Activated T-cell treated with anti-CD3 and anti-CD28 coated beads for 1 hour (primary cell): ENCODE measurements at places on chromosomes 7 and 10.

DNA sequence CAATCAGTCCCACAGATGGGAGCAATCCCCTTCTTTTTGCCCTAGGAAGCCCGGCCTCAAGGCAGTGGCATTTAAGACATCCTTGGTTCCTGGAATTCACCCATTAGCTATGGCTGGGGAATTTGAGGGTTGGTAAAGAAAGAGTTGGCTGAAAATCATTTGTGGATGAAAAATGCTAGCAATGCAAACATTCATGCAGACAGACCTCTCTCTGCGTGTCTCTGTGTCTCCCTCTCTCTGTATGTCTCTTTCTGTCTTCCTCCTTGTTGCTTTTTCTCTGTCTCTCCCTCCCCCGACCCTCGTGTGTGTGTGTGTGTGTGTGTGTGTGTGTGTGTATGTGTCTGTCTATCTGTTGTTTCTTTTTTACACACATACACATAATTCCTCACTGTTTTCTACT is 19.4 kb downstream of the LDB3 start:
- no peak for DNase-seq

- DNase-seq: no peak
These were observed 673.6 kb downstream of the IPMK start for GRCh38 chr10:57593983-57594573.

- DNase-seq: no peak
These were observed 5.9 kb downstream of the TAF3 start for GRCh38 chr10:7824251-7824650.

DNA sequence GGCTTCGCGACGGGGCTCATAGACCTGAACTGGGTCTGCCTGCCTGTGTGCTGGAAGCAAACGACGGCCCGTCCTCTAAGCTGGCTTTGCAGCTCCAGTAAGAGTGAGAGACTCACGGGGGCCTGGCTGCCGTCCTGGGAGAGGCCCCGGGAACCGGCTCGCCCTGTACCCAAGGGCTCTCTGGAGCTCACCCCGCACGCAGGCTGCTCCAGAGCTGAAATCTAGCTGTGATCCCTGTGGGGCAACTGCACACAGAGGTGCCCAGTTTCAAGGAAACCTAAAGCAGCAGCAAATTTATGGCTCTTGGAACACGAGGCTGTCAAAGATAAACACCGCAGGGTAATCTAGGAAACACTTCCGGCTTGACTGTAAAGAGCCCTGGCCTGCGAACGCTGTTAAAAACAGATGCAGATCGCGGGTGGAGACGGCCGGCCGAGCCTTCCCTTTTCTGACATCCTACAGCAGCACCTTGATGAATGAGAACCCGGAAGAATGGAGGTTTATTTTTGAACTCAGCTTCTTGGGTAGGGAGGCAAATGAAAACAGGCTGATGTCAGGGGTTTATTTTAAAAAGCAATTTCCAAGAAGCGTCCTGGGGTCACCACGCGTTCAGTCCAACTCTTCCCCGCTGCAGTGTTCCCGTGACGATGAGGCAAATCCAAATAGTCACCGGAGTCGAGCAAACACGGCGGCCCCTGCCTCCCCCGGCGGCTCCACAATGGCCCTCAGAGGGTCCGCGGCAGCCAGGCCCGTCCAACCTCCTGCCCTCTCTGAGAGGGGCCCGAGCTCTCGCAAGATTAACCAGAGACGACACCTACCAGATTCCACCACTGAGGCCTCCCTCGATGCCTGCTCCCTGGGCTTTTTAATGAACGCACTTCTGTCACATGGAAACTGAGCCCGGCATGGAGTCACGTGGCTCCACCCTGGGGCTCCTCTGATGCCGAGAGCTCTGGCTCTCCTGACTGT is 29.6 kb downstream of the AMZ1 start:
- no peak for DNase-seq

- no peak for DNase-seq
These were observed 363.1 kb downstream of the GATA3 start for GRCh38 chr10:8417631-8418030.

- DNase-seq: no peak
These were observed 6.9 kb downstream of the CDHR1 start for GRCh38 chr10:84201244-84201606.

GRCh38 chr7:100353685-100354330 is 4.1 kb upstream of the PILRB start:
- no peak for DNase-seq

- no peak for DNase-seq
These were observed 6.5 kb downstream of the TAF5 start for GRCh38 chr10:103374263-103374662.

DNA sequence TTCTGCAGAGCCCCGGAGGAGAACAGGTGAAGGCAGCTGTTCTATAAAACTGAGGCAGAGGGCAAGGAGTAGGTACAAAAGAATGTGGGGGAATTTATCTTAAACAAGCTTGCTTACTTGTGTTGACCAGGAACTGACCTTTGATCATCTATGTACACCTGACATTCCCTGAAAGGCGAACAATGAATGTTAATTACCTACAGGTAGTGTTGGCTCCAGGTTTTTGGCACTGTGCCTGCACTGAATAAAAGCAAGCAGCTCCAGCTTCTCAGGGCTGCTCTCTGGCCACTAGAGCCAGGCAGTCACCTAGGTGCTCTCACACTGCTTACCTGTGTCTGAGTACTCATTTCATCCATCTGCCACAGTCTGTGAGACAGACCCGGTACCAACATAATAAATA is 87.0 kb downstream of the RAPGEF5 start:
- DNase-seq: no peak

DNA sequence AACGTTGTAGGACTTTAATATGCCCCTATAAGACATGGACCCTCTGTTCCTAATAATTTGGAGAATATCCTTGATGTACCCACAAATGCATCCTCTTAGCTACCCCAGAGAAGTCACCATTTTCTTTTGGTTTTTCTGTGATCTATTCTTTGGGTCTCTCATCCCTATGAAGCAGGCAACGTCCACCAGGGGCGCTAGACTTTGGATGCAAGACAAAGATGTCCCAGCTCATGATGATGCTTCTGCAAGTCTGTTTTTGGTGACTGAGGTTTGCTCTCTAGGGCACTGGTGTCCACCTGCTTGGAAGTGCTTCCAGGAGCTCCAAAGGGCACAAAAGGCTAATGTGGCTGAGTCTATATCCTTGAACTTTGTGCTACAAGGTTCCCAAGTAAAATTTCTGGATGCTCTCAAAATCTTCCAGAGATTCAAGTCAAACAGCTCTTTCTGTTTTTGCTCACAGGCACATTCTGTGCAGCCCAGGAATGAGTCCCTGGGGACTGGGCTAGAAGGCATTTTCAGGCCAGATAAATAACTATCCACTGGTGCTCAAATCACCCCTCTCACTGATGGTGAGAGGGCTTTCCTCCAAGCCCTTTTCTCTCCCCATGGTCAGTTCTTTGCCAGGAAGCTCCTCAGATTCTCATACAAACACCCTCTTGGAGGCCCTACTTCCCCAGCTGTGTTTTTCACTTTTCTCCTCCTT is 166.4 kb downstream of the C7orf25 start:
- no peak for DNase-seq

GRCh38 chr7:94182066-94182465 is 177.9 kb upstream of the BET1 start:
- DNase-seq: no peak

- DNase-seq: no peak
These were observed 28.1 kb upstream of the KNDC1 start for GRCh38 chr10:133131734-133132472.

GRCh38 chr10:100129424-100129823 is 47.8 kb upstream of the CPN1 start:
- no peak for DNase-seq

- no peak for DNase-seq
These were observed 97.8 kb downstream of the CHST15 start for GRCh38 chr10:123995461-123996131.

DNA sequence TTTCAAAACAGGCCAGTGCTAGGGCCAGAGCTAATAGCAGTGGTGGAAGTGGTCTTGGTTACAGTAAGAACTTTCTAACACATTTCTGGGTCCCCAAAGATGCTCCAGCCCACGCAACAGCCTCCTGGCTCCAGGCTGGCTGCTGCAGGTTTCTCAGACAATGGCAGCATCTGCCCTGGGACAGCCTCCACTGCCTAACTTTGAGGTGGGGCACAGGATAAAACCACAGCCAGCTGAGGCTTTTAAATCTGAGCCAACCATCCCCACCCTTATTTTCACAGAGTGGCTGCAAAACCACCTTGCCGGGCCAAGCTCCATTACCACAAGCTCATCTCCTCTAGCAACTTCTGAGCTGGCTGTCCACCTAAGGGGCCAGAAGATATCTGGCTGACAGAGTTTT is 84.8 kb downstream of the FAM53B start:
- no peak for DNase-seq

- DNase-seq: no peak
These were observed 42.7 kb upstream of the ITGB8 start for GRCh38 chr7:20288036-20288435.

DNA sequence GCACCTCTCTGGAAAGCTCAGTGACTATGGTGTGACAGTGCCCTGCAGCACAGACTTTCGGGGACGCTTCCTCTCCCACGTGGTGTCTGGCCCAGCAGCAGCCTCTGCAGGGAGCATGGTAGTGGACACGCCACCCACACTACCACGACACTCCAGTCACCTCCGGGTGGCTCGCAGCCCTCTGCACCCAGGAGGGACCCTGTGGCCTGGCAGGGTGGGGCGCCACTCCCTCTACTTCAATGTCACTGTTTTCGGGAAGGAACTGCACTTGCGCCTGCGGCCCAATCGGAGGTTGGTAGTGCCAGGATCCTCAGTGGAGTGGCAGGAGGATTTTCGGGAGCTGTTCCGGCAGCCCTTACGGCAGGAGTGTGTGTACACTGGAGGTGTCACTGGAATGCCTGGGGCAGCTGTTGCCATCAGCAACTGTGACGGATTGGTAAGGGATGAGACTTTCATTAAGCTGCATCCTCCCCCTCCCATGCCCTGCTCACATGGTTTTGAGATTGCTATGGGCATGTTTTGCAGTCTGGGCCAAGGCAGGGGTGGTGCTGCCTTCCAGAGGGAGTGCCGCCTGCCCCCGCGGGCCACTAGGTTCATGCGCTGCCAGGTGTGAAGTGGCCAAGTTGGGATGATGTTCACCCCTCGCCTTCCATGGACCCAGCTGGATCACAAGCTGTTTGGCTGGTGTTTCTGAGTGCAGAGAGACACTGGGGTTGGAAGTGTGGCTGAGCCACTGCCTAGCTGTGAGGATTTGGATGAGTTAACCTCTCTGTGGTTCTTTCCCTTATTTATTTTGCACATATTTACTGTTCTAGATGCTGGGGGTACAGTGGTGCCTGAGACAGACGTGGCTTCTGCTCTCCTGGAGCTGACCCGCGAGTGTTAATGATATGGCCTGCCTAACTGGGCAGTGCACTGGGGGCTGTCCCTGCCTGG is 2.5 kb downstream of the ADAMTS14 start:
- no peak for DNase-seq

DNA sequence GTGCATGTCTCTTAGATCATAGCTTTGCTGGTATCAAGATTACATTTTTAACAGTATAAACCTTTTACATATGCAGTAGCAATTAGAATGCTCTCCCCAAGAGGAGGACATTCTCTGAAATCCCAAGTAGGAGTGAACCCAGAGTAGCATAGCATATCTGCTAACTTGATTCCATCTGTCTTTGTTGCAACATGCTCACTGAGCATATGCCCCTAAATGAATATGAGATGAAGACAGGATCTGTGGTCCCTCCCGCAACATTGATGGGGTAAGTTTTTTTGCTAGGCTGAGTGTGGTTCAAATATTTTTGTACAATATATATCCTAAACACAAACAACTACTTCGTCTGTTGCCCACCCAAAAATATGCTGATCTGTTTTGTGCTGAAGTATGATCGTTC is 534.2 kb upstream of the C7orf33 start:
- no peak for DNase-seq

DNA sequence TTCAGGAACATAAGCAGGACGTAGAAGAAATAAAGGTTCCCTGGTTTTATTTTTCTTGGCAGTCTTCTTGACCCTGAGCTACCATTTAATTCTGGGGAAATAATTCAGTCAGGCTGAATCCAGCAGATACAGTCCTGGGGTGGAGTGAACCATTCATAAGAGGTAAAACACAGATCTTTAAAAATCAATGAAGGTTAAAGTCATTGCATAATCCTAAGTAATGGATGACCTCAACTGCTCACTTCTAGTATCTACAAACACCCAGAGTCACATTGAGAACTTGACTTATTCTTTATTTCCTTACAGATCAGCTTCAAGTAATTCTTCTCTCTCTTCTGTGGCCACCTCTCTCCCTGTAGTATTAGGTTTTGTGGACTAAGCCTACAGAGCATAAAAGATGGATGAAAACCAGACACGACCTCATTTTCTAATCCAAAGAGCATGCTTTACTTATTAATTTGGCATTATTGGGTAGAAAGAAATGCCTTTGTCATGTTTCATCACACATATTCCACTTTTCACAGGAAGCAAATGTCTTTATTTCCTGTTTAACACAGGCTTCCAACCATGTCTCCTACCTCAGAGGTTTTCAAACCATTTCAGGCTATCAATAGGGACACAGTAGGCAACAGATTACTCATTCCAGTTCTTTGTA is 182.3 kb upstream of the IMMP2L start:
- no peak for DNase-seq
